ENCODE measurements at places on chromosomes 4 and X. TPM values are rescaled to one million over a fixed set of nuclear protein-coding genes. Genes with fewer than 3 reads are reported as not detected.

OPRPN gene
- total RNA-seq, result not detected

GRCh38 chrX:40035726-40036125, 62.0 kb downstream of the BCOR start:
- no peaks in the 10 kb centered on the region for H3K36me3 ChIP-seq
- H3K4me1 ChIP-seq, result no peaks in the 10 kb centered on the region
- no peak overlapping the region for H3K27ac ChIP-seq
- no peak overlapping the region for H3K4me3 ChIP-seq

GAGE12E gene
- not detected for total RNA-seq

- H3K4me1 ChIP-seq, result no peaks in the 10 kb centered on the region
- H3K27ac ChIP-seq, result no peak overlapping the region
- H3K27me3 ChIP-seq, result peaks cover 5% of the 10 kb centered on the region
- no peak for DNase-seq
- no peak overlapping the region for H3K4me3 ChIP-seq
- no peaks in the 10 kb centered on the region for H3K36me3 ChIP-seq
These were observed 12.2 kb upstream of the NWD2 start for GRCh38 chr4:37232315-37232714.

DNA sequence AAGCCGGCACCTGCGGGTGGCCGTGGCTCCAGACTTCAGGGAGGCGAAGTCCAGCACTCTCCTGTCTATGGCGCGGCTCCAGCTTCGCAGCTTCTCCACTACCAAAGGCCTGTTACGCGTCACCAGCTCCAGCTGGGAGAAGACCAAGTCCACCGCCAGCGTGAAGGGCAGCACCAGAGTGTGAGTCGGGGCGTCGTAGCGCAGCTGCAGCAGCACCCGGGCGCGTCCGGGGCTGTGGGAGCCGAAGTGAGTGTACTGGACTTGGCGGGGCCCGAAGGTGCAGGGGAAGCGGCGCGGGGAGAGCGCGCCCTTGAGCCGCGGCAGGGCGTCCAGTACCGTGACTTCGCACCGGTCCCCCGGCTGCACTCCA, 444 bp downstream of the FREM3 start:
- H3K27me3 ChIP-seq, result peaks cover 70% of the 10 kb centered on the region
- H3K4me3 ChIP-seq, result peak overlapping the region; percentile 19
- H3K4me1 ChIP-seq, result no peaks in the 10 kb centered on the region
- H3K36me3 ChIP-seq, result no peaks in the 10 kb centered on the region
- DNase-seq, result peak; percentile 12

- H3K4me3 ChIP-seq, result no peak overlapping the region
- no peak overlapping the region for H3K27ac ChIP-seq
- DNase-seq, result peak; percentile 57
- no peaks in the 10 kb centered on the region for H3K36me3 ChIP-seq
- H3K4me1 ChIP-seq, result no peaks in the 10 kb centered on the region
- H3K27me3 ChIP-seq, result peaks cover 4% of the 10 kb centered on the region
These were observed 218.2 kb downstream of the IDS start for GRCh38 chrX:149286940-149287349.

DNA sequence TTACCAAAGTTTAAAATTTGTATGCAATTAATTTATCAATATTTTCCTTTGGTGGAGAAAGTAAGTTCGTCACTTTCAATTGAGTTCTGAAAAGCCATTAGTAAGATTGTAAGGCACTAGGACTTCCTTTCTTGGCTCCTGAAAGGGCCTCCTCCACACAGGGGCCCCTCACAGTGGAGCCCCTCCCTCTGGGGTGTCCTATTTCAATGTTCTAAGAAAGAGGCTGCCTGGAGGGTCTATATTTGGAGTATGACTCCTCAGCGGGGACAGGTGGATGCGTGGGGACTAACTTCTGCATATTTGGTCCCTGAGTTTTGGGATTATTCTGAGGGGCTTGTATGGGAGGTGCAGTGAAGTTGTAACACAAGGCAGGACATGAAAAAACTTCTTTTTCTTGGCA, 1.6 kb upstream of the ARMCX4 start:
- no peak overlapping the region for H3K4me3 ChIP-seq
- no peaks in the 10 kb centered on the region for H3K4me1 ChIP-seq
- H3K36me3 ChIP-seq, result no peaks in the 10 kb centered on the region
- no peak for DNase-seq
- no peak overlapping the region for H3K27ac ChIP-seq

CT45A6 gene
- total RNA-seq, result not detected

- no peak for DNase-seq
- peaks cover 4% of the 10 kb centered on the region for H3K4me1 ChIP-seq
- no peaks in the 10 kb centered on the region for H3K36me3 ChIP-seq
These were observed 213.1 kb upstream of the MID1 start for GRCh38 chrX:10833299-10834169.

- H3K36me3 ChIP-seq, result no peaks in the 10 kb centered on the region
- H3K4me1 ChIP-seq, result no peaks in the 10 kb centered on the region
- H3K4me3 ChIP-seq, result no peak overlapping the region
- peaks cover under 1% of the 10 kb centered on the region for H3K27me3 ChIP-seq
These were observed 12.8 kb upstream of the MBNL3 start for GRCh38 chrX:132501606-132502005.

CD38 gene
- total RNA-seq, result not detected

DNA sequence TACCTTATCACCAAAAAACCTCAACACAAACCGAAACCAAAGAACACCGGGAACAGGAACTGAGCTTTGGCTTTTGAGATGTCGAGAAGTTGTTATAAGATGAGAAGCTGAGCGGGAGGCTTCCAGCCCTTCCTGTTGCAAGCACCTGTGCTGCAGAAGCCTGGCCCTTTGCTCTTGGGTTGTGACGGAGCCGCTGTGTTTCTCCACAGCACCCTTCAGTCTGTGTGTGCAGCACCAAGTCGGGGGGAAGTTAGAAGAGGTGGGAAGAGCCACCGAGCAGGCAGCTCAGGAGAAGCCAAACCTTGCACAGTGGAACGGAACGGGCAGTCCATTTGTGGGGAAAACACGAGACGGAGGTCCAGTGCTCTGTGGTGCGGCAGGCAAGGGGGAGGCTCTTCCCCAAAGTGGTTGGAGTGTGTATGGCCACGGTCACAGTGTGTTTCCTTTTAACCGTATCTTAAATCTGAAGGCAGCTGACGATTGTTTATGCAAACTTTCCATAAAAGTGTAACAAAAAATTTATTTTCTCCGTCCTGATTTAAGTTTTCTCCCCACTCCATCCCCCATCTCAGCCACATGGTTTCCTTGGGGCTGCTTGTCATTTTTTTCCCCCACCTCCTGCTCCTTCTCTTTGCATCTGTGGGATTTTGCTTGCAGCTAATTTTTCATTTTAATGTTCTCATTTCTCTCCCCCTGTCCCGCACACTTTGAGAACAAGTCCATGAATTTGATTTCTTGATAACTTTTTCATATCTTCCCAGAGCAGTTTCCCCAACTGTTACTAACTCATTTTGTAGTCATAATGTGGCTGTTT, 123.7 kb downstream of the STOX2 start:
- H3K27ac ChIP-seq, result no peak overlapping the region
- no peaks in the 10 kb centered on the region for H3K27me3 ChIP-seq

DNA sequence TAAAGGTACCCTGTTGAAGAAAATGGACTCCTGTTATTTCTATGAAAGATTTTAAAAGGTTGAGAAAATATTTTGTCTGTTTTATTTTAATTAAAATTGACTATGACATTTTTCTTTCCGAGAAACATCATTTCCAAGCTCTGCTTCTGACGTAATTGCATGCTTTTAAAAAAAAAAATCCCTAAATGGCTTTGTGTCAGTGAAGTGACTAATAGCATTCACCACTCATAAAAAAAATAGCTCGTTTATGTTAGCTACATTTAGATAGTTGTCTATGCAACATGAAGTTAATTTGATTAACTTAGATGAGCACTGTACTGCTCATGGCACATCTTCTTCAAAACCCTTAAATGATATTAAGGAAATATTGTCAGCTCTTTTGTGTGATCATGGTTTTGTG, 105.1 kb upstream of the KLHL13 start:
- H3K4me3 ChIP-seq, result no peak overlapping the region
- DNase-seq, result peak; percentile 69
- peak overlapping the region; percentile 63 for H3K27ac ChIP-seq
- no peaks in the 10 kb centered on the region for H3K36me3 ChIP-seq

- no peak overlapping the region for H3K4me3 ChIP-seq
- no peaks in the 10 kb centered on the region for H3K27me3 ChIP-seq
These were observed 3.1 kb downstream of the AMOT start for GRCh38 chrX:112837531-112837930.

- no peaks in the 10 kb centered on the region for H3K36me3 ChIP-seq
- no peak for DNase-seq
- no peaks in the 10 kb centered on the region for H3K27me3 ChIP-seq
- no peak overlapping the region for H3K27ac ChIP-seq
These were observed 379.0 kb downstream of the STIM2 start for GRCh38 chr4:27239641-27240040.

ARX gene
- total RNA-seq, result 32.0 TPM

DNA sequence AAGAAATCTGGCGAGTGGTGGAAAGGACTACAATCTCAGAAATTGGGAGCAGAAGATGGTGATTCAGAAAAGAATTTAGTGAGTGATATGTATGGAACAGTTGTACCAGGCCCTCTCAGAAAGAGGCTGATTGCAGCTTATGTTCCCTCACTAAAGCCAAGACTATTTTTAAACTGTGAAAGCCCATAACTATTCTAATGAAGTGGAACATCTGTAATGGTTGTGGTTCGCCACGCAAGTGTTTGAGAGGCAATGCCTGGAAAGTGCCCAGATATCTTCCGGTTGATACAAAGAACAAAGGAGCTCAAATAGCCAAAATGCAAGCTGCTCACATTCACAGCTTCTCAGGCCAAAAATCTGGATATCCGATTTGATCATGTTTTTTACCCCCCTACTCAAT, 1250.7 kb downstream of the RAPGEF2 start:
- H3K4me3 ChIP-seq, result no peak overlapping the region
- DNase-seq, result peak; percentile 53
- H3K27ac ChIP-seq, result no peak overlapping the region

GRCh38 chrX:131058136-131058868, at the start of gene ARHGAP36:
Gene ARHGAP36 (plus strand): TSS chrX:131058346. CDS start chrX:131081666, 23,320 bp downstream.
- no peaks in the 10 kb centered on the region for H3K4me1 ChIP-seq
- H3K4me3 ChIP-seq, result no peak within 1 kb of the TSS
- H3K27me3 ChIP-seq, result peaks cover 18% of the 10 kb centered on the region
- no peaks in the 10 kb centered on the region for H3K36me3 ChIP-seq
- no peak for DNase-seq
- H3K27ac ChIP-seq, result no peak within 1 kb of the TSS

- H3K27me3 ChIP-seq, result no peaks in the 10 kb centered on the region
- peaks cover 9% of the 10 kb centered on the region for H3K36me3 ChIP-seq
- no peak for DNase-seq
- no peak overlapping the region for H3K27ac ChIP-seq
These were observed 6.8 kb downstream of the SLC35A2 start for GRCh38 chrX:48904626-48905025.

NAA11 gene
- total RNA-seq, result not detected

DNA sequence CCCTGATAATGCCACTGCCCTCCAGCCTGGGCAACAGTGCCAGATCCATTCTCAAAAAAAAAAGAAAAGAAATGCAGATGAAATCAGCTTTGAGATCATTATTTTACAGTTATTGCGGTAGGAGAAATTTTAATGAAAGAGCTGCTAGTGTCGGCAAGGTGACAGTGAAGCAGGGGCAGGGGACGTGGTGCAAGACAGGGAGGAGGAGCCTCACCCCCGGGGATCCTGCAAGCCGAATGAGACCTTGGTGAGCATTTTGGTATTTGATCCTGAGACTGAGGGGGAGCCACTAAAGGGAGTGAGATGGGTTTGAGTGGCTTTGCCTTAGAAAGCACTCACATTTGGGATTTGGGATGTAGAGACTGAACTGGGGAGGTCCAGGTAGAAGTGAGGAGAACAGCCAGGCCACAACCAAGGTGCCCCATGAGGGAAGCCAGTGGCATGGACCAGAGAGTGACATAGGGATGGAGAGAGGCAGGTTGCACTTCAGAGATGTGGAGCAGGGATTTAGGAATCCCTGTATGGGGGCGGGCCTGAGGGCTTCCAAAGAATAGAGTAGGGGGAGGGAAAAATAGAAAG, 23.6 kb downstream of the RBM10 start:
- no peak overlapping the region for H3K27ac ChIP-seq
- DNase-seq, result no peak
- no peaks in the 10 kb centered on the region for H3K27me3 ChIP-seq
- H3K4me1 ChIP-seq, result no peaks in the 10 kb centered on the region

TMPRSS11F gene
- not detected for total RNA-seq

DNA sequence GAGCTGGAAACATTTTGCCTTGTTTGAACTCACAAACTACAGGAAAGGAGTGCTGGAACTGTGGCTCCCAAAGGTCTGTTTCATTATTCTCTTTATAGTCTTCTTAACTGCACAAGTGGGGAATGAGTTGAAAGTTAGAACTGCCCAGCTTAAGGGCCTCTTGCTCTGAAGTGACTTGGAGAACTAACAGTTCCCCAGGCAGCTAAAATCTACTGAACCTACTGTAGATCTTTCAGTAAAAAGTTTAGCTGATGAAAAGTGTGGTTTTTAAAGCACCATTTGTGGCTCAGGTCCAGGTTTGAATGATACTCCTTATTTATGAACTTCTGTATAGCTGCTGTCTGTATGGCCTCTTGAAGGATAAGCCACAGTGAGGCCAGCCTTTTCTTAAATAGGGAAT, 353.8 kb downstream of the MAPK10 start:
- DNase-seq, result no peak
- no peak overlapping the region for H3K4me3 ChIP-seq
- no peaks in the 10 kb centered on the region for H3K4me1 ChIP-seq

NDNF gene
- total RNA-seq, result 12.1 TPM

C1GALT1C1 gene
- 10.2 TPM for total RNA-seq

SCARB2 gene
- total RNA-seq, result 27.9 TPM

GRCh38 chrX:19678941-19679340, 163.6 kb upstream of the MAP3K15 start:
- no peaks in the 10 kb centered on the region for H3K36me3 ChIP-seq
- no peak for DNase-seq
- H3K27ac ChIP-seq, result no peak overlapping the region
- no peaks in the 10 kb centered on the region for H3K4me1 ChIP-seq
- no peak overlapping the region for H3K4me3 ChIP-seq
- no peaks in the 10 kb centered on the region for H3K27me3 ChIP-seq

DNA sequence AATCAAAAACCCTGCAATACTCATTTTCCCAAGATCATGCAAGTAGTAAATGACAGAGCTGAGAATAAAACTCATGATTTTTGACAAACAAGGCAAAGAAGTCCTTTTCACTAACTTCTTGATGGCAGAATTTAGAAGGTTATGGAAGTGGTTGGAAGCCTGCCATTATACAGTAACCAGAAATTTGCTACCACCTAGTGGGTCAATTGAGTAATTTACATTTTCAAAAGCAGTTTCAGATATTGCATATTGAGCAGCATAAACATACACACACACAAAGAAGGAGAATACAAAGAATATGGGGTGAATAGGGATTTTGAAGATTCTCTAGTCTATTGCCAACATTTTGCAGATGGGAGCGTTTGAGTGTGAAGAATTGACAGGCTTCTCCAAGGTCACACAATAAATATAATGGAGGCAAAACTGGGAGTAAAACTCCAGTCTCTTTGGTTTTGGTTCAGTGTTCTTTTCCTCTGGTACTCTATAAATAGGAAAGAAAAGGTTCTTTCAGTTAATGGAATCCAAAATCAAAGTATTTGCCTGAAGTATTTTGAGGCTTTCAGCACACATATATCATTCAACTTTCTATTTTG, 70.2 kb downstream of the GC start:
- no peak overlapping the region for H3K4me3 ChIP-seq
- H3K36me3 ChIP-seq, result no peaks in the 10 kb centered on the region
- no peak overlapping the region for H3K27ac ChIP-seq
- no peaks in the 10 kb centered on the region for H3K4me1 ChIP-seq
